ENCODE measurements at places on chromosomes 6 and 20.

- no peak for DNase-seq
Measured at GRCh38 chr20:60754856-60755255, 497.2 kb upstream of the CDH4 start.

GRCh38 chr6:121563286-121563685, 127.8 kb downstream of the GJA1 start:
- DNase-seq: no peak

GRCh38 chr6:7201444-7201731, 93.6 kb downstream of the RREB1 start:
- DNase-seq: no peak

GRCh38 chr6:157690441-157691210, 132.4 kb upstream of the SNX9 start:
- DNase-seq: no peak

DNA sequence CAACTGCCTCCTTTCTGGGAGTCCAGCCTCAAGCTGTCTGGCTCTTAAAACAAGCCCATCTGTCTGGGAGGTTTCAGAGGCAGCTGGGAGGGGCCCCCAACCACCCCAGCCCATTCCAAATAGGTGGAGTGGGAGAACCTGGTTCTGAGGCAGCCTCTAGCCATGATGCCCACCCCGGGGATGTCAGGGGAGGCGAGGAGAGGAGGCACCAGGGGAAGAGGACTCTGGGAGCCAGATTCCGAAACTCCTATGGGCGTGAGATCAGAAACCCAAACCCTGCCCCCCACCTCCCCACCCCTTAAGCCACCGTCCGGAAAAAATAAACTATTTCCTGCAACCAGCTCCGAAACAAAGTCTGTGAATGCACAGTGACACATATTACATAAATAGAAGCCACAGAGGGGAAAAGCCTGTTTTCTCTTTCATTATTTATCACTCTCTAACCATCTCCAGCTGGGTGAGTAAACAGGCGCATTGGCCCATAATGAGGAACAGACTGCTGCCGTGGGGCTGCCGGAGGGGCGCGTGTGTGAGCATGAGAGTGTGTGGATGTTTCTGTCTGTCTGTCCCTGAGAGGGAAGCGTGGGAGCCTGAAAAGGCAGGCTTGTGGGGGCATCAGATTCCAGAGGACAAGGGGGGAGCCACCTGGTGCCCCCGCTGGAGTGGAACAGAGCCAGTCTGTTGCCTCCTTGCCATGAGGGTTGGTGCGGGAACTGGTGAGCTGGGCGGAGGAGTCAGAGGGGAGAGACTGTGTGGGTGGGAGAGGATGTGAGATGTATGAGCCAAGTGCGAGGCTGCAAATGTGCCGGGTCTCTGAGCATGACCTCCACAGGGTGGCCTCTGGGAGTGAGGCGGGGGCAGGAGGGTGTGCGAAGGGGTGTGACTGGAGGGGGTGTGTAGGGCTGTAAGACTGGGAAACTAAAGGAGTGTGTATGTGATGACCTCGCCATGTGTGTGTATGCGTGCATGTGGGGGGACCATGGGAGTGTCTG, 14.3 kb upstream of the FOXP4 start:
- DNase-seq: peak; percentile 72

GRCh38 chr20:46823271-46823751, 71.3 kb upstream of the EYA2 start:
- no peak for DNase-seq

- no peak for DNase-seq
Measured at GRCh38 chr6:5095236-5095635, 10.1 kb downstream of the PPP1R3G start.

- peak; percentile 6 for DNase-seq
Measured at GRCh38 chr6:44932651-44933091, 395.5 kb upstream of the RUNX2 start.

GRCh38 chr6:85240787-85241385, 209.0 kb upstream of the NT5E start:
- no peak for DNase-seq

DNA sequence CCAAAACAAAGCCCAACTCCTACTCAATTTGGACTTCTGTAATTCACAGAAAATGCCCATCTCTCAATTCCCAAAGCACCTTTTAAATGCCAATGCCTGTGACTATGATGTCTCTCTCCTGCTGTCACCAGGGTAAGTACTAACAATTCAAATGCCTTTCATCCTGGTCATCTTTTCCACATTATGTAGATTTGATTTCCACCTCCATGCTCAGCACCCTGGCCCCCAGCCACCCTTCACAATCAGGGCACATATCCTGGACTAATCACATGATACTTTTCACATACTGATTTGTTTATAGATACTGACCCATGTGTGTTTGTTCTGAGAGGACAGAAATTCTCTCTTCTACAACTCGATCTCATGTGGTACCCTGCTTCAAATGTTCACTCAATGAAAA, 236.3 kb downstream of the PTPRK start:
- no peak for DNase-seq

DNA sequence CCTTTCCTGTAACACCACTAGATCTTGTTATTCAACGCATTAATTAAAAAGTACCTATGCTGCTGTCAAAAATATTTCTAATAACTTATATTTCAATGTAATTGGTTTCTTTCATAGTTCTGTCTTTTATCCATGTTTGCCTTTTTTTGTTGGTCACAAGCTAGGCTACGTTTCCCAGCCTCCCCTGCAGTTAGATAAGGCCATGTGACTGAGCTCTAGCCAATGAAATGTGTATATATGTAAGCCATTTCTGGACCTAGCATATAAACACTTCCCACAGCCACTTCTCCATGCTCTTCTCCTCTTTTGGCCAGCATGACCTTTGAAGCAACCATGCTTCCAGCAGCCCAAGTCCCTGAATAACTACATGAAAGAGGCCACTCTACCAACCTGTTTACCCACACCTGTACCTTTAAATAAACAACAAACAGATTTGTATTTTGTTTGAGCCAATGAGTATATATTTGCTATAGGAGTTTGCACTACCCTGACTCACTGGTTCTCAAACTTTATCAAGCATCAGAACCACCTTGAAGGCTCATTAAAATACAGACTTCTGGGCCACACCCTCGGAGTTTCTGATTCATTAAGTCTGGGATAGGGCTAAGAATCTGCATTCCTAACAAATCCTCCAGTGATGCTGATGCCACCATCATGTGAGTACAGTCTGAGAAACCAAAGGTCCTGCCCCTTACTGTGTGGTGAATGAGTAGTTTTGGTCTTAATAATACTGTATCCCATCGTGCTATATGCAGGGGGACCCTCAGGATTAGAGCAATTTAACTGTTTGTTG, 45.6 kb upstream of the BEND6 start:
- no peak for DNase-seq

GRCh38 chr6:151142676-151143075, 97.1 kb upstream of the AKAP12 start:
- no peak for DNase-seq

DNA sequence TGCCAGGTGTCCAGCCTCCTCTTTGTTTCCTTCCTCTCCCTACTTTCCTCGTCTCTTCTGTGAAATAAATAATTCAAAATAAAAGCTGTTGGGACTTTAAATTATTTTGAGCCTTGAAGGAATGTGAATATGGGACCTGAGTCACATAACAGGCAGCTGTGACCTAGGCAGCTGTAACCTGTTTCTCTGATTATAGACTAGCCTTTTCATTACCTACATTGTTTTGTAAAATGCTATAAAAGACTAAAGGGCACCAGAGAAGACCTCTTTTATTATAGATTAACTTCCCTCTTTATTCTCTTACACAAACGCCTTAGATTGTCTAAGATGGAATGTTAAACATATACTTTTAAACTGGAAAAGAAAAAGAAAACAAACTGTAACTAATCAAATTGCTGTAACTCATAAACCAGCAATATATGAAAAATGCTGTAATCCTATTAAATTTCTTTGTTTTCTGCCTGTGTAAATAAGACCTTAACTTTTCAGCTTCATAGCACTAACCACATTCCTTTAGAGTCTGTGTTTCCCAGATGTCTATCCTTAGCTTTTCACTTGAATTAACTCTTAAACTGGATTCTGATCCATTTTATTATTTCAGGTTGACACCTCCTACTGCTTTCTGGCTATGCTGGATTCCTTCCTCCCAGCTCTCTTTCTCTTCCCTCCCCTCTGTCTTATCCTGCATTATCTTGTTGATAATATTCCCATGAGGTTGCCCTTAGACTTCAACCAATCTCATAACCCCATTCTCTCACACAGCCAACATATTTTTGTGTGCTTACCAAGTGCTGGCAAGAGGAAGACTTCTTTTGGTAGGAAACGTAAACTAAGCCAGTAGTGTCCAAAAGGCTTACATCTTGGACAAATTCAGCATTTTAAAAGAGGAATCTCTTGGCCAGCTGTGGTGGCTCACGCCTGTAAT, 69.2 kb downstream of the TPD52L1 start:
- no peak for DNase-seq

- DNase-seq: peak; percentile 61
Measured at GRCh38 chr20:53899351-53900167, 170.8 kb downstream of the BCAS1 start.

DNA sequence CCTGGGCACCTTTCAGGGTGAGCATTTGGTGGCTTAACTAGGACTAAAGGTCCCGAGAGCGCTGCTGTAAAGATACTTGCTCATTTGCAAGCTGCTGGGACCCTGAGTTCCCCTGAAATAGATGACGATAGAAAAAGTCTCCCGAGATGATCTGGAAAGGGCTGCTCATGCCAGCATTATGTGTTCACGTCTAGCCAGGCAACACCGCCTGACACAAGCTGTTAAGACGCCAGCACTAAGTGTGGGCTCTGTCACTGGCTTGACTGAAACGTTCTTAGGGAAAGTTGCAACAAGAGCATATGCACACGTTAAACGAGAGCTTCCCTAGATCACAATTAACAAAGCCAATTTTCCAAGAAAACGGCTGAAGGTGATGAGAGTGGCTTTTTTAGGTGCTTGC, 113.7 kb downstream of the SLC23A2 start:
- no peak for DNase-seq

DNA sequence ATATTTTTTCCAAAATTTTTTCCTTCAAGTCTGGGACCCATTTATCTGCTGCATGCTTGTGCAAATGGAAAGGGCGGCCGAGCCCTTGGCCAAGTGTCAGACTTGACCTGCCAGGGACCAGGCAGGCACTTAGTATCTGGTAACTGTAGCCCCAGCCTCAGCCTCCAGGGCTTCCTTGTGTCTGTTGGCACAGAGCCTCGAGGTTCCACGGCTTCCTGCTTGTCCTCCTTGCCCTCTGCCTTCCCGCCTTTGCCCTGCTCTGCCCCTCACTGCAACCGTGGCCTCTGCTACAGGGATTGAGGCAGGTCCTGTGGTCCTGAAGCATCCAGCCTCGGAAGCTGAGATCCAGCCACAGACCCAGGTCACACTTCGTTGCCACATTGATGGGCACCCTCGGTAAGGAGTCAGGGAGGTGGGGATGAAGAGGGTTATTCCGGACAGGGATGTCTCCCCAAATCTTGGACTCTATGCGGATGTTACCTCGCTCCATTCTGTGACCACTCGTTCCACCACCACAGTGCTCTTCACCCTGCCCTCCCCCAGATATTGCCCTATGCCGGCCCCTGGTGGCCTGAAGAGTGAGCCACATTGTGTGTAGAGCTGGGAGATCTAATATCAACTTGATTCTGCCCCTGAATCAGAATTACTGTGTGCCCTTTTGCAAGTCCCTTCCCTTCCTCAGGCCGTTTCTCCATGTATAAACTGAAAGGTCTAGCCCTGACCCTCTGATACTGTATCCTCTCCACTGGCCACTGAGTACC, 41.5 kb upstream of the SRF start:
- no peak for DNase-seq

DNA sequence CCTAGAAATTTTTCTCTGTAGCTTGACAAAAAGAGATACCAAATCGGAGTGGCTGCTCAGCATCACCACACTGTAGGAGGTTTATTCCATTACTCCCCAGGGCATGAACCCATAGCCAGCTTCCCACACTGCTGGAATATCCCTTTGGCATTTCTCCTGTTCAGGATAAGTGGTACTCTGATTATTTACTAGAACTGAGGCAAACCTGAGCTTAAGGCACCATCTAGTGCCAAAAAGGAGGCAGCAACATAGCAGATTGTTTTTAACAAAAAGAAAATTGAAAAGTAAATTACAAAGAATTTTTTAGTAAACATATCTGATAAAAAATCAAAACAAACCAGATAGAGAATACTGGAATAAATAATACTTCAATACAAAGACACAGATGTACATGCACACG, 181.7 kb downstream of the WDR27 start:
- no peak for DNase-seq

DNA sequence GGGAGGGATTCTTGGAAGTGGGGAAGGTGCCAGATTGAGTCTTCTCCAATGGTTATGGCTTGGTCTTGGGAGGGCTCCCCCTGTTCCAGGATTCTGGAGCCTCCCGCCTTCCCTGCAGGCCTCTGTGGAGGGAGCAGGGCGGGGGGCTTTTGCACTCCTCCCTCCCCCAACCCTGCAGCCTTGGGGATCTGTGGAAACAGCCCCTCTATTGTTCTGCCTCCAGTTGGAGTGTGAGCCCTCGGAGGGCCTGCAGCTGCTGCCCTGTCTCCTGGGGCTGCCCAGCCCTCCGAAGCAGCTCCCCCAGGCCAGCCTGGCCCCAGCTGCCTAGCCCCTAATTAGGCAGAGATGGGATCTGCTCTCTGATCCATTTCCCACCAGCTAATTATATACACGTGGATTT, 14.7 kb downstream of the FAM110A start:
- DNase-seq: no peak

GRCh38 chr6:155107432-155108069, 112.4 kb downstream of the TIAM2 start:
- DNase-seq: no peak

GRCh38 chr20:41577129-41578009, 40.8 kb downstream of the CHD6 start:
- no peak for DNase-seq

- no peak for DNase-seq
Measured at GRCh38 chr6:16523606-16524379, 237.5 kb downstream of the ATXN1 start.

- DNase-seq: no peak
Measured at GRCh38 chr6:107330168-107330567, 129.2 kb downstream of the PDSS2 start.

DNA sequence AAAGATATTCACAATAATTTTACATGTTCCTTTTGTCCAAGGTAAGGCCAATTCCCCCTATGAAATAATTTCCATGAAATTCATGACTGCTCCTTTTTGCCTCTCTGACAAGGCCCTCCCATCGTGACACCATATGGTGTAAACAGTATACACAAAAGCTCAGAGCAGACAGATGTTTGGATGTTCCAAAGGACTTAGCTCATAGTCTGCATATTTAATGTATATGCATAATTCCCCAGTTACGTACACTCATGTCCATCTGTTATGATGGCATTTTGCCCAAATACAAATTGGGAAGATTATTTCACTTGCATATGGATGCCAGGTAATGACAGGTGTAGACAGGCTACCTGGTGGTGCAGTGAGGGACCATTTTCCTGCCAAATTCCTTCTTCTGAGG, 376.5 kb downstream of the KHDRBS2 start:
- DNase-seq: no peak

DNA sequence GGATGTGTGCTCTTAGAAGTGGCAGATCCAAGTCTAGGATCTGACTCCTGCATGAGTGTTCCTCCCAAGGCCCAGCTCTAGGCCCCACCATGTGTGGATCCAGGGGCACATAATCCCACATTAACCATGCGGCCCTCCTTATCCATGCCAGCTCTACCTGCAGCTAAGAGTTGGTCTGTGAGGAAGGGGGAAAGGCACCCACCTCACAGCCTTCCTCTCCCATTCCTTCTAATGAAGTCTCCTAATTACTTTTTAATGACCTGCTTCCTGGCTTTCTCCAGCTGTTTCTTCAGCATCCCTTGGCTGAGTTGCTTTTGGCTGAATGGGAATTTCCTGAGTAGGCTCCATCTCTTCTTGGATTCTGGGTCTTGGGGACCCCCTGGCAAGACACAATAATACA, 52.2 kb downstream of the NPEPL1 start:
- no peak for DNase-seq

- DNase-seq: no peak
Measured at GRCh38 chr6:4840169-4840568, 64.0 kb downstream of the CDYL start.

All from activated T-helper 9 cell treated with anti-CD3 and anti-CD28 coated beads, Interleukin-2, amount 50 U/mL, for 16 hours (primary cell).